NCI-H1417 (cell line): ENCODE measurements at places on chromosomes 3 and 15.

DNA sequence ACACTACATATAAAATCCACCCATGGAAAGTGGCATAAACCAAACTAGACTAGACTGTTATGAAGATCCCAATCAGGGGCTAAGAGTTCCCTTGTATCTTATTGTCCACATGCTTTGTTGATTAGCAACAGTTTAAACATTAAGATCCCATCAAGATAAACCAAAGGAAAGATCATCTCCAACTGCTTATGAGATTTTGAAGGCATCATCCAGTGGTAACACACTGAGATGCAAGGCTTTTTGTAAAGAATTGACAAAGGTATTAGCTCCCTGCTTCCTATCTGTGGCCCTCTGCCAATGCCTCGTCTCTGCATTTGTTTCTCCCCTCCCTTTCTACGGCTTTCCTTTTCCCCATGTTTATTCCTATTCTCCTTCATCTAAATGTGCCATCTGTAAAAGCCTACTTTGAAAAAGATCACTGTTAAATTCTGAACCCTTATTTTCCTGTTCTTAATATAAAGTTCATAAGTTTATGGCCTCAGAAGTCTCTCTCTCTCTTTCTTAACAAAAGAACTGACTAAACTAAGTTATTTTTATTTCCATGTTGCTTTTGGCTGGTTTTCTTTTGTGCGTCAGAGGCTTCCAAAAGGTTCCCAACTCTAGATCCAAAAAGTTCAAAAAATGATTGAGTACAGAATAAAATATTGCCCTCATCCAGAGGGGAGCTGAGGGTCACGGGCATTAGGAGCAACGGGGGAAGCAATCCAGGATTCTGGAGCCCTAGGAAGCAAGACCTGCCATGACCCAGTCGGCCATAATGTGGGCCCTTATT is 5.5 kb downstream of the PLD1 start:
- no peak for DNase-seq

- DNase-seq: no peak
These were observed 58.2 kb downstream of the ZNF148 start for GRCh38 chr3:125316949-125317348.

GRCh38 chr15:26504009-26504408 is 268.9 kb downstream of the GABRB3 start:
- DNase-seq: no peak

DNA sequence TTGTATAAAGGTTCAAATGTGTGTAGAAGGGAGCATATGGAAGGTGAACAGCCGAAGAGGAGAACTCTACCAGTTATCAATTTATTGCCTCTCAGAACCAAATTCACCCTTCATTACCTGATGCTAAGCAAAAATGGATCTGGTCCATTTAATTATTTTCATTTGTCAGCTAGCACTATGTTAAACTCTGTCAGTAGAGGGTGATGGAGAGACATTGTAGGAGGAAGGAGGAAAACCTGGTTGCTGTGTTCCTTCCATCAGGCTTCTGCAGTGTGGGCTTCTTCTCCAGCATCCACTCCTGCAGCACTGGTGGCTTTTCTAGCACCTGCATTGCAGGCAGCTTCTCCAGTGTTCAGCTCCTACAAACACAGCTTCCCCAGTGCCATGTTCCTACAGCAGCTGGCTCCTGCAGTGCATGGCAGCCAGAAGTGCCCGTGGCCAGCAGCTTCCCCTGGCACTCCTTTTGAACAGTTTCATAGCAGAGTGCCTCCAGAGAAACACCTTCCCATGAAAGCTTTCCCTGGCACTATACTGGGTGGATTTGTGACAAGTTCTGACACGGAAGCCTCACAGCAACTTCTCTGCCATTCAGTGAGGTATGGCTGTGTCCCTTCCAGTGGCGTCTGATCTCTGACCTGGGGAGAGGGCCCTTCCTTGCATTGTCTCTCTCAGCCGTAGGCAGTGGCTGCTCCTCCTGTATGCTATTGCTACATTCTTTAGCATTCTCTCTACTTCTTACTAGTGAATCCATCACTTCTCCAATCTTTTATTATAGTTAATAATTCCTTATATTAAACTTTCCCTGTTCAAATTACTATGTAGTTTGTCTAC is 14.6 kb upstream of the IL17RD start:
- no peak for DNase-seq

GRCh38 chr3:18868911-18869689 is 279.2 kb upstream of the KCNH8 start:
- DNase-seq: no peak

DNA sequence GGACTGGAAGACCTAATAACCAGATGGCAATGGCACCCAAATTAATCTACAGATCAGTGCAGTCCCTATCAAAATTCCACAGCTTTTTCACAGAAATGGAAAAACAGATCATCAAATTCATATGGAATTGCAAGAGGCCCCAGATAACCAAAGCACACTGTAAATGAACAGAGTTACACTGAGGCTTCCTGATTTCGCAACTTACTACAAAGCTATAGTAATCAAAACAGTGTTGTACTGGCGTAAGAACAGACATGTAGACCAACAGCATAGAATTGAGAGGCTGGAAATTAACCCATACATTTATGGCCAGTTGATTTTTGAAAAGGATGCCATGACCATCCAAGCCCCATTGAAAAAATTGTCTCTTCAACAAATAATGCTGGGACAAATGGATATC is 16.2 kb downstream of the XPC start:
- no peak for DNase-seq

GRCh38 chr3:72887705-72888545 is at the start of gene GXYLT2:
GXYLT2 (plus strand) TSS chr3:72888046; CDS start chr3:72888234, 188 bp downstream.
- DNase-seq: peak; percentile 23
